ENCODE measurements at places on chromosomes 4 and X.

DNA sequence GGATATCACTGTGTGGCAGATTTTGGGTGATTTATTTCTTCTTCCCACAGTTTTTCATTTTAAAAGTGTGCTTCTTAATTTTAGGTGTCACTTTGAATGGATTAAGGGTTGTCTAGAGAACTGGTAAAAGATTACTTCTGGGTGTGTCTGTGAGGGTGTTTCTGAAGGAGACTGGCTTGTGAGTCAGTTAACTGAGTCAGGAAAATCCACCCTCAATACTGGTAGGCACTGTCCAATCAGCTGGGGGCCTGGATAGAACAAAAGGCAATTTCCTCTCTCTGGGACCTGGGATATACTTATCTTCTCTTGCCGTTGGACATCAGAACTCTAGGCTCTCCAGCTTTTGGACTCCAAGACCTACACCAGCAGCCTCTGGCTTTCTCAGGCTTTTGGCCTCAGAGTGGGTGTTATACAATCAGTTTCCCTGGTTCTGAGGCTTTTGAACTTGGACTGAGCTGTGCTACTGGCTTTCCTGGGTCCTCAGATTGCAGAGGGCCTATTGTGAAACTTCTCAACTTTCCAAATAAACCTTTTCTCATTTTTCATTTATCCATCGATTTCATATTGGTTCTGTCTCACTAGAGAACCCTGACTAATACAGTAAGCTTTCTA is 413.1 kb downstream of the GBA3 start:
- no peaks in the 10 kb centered on the region for H3K36me3 ChIP-seq
- H3K4me1 ChIP-seq, result no peaks in the 10 kb centered on the region
- peak; percentile 12 for DNase-seq
- H3K27me3 ChIP-seq, result no peaks in the 10 kb centered on the region
- H3K4me3 ChIP-seq, result no peak overlapping the region
- H3K27ac ChIP-seq, result no peak overlapping the region

GRCh38 chr4:10056334-10057022 is 35.2 kb upstream of the SLC2A9 start:
- no peak overlapping the region for H3K27ac ChIP-seq
- no peaks in the 10 kb centered on the region for H3K27me3 ChIP-seq
- 0 out of 2 replicates have a peak, but pooled peaks cover 3% of the 10 kb centered on the region for H3K4me1 ChIP-seq
- H3K4me3 ChIP-seq, result no peak overlapping the region
- no peak for DNase-seq

DNA sequence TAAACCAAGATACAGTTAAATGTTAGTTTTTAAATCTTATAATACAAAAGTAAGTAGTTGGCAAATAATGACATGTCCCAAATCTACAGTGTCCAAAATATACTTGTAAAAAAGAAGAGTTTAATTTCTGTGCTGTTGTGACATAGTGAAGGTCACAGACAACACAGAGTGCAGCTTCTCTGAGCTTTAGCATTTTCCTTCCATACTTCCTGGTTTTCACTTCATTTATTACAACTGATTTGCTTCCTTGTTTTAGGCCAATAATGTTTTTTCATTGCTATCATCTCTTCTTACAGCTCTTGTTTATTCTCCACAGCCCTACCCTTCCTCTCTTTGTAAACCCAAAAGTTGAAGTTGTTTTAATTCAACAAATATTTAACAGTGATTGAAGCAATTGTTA is 132.4 kb upstream of the TET2 start:
- no peaks in the 10 kb centered on the region for H3K4me1 ChIP-seq
- no peak overlapping the region for H3K4me3 ChIP-seq
- H3K27ac ChIP-seq, result no peak overlapping the region
- DNase-seq, result no peak
- no peaks in the 10 kb centered on the region for H3K27me3 ChIP-seq

GRCh38 chr4:51859476-51860031 is 16.6 kb downstream of the DCUN1D4 start:
- no peaks in the 10 kb centered on the region for H3K27me3 ChIP-seq
- no peak overlapping the region for H3K4me3 ChIP-seq
- peaks cover 29% of the 10 kb centered on the region for H3K36me3 ChIP-seq
- H3K4me1 ChIP-seq, result no peaks in the 10 kb centered on the region
- DNase-seq, result no peak

- no peaks in the 10 kb centered on the region for H3K36me3 ChIP-seq
- H3K27me3 ChIP-seq, result no peaks in the 10 kb centered on the region
- DNase-seq, result no peak
- no peak overlapping the region for H3K27ac ChIP-seq
- no peak overlapping the region for H3K4me3 ChIP-seq
- no peaks in the 10 kb centered on the region for H3K4me1 ChIP-seq
These were observed 1598.6 kb upstream of the PCDH7 start for GRCh38 chr4:29121586-29121985.

DNA sequence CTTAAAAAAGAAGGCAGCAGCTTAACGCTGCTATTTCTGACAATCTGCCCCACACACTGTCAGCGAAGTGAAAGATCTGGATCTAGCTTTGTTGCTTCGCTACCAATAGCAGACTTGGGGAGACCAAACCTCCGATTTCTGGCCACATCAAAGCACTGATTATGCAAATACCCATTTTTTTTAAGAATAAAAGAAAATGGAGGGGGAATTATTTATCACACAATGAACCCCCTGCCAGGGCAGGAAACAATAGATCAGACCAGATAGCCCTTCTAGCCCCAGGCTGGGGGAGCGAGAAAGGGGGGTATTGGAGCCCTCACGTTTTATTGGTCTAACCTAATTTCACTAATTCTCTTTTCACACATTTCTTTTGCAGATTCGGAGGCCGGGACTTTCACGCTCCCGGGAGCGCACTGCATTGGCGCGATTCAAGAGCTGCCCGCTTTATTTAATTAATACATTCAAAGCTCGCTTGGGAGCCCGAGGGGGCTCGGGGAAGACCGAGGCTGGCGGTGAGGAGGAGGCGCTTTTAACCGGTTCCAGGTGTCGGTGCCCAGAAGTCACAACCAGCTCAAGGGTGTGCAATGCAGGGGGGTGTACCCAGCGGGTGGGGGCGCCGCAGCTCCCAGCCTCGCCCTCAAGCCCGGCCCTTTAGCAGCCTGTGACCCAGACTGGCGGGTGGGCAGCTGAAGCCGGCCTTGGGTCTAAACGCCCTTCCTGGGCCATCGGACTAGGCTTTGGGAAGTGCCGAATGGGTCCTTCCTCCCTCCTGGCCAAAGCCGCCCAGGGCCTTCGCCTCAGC is 5.5 kb downstream of the NEUROG2 start:
- no peak overlapping the region for H3K4me3 ChIP-seq
- H3K27me3 ChIP-seq, result peaks cover 50% of the 10 kb centered on the region
- H3K27ac ChIP-seq, result no peak overlapping the region
- no peak for DNase-seq
- no peaks in the 10 kb centered on the region for H3K36me3 ChIP-seq
- 0 out of 2 replicates have a peak, but pooled peaks cover 7% of the 10 kb centered on the region for H3K4me1 ChIP-seq

- H3K27me3 ChIP-seq, result no peaks in the 10 kb centered on the region
- H3K4me3 ChIP-seq, result no peak overlapping the region
- no peak for DNase-seq
- no peaks in the 10 kb centered on the region for H3K4me1 ChIP-seq
- H3K36me3 ChIP-seq, result no peaks in the 10 kb centered on the region
- no peak overlapping the region for H3K27ac ChIP-seq
These were observed 37.1 kb downstream of the GK start for GRCh38 chrX:30690330-30690729.

- DNase-seq, result no peak
- no peaks in the 10 kb centered on the region for H3K36me3 ChIP-seq
- H3K4me1 ChIP-seq, result no peaks in the 10 kb centered on the region
- H3K27ac ChIP-seq, result no peak overlapping the region
- H3K4me3 ChIP-seq, result no peak overlapping the region
These were observed 47.4 kb downstream of the NALF2 start for GRCh38 chrX:69551421-69552009.

Data from PC-3 (cell line).